ENCODE measurements at places on chromosomes 7 and 10.

DNA sequence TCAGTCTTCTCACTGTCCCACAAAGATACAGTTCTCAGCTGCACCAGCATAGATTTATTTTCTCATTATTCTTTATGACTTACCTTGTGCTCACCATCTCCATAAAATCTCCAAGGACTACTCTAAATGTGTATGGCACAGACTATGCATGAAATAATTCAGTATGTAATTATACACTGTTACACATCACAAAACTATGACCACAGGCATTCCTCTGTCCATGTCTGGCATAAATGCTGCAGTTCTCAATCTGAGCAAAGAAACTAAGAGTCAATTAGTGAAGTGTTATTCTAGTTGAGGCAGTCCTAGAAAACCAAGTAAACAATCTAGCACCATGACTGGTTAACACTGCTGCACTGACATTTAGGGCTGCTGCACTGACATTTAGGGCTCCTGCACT is 2.7 kb downstream of the CYCS start:
- DNase-seq: peak; percentile 65

DNA sequence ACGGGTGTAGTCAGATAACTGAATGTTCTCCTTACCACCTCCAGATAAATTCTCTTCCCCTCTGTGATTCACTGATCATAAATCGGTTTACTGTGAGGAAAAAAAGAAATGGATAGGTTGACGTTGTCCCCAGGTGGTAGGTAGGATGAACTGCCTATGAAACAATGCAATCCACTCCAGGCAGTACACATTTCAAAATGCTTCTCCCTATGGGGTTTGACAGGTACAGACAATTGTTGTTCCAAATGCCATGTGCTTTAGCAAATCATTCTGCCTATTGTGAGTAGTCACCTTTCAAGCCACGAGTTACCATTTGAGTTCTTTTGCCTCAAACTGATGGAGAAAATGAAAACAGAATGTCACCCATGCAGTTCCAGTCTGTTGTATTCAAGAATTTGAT is 21.8 kb downstream of the VIM start:
- DNase-seq: no peak

DNA sequence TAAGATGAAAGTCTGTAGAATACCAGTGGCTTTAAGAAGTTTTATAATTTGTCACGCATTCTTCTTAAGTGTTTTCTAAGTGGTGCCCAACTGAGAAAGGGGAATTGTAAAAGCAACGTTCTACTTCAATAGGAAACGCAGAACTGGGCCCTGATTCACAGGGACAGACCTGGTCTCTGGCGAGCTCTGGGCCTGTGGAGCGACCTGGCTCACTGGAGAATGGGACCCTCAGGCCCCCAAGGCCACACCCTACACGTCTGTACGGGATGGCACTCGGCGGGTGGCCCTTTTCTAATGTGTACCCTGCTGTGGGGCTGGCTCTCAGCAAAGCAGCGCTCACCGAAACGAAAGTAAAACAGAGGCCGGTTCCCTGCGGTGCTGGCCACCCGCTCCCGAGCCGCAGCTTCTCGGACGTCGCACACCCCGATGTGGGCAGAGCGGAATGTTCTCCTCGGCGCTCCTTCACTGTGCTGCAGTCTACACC is 205.0 kb downstream of the DIP2C start:
- peak; percentile 52 for DNase-seq

DNA sequence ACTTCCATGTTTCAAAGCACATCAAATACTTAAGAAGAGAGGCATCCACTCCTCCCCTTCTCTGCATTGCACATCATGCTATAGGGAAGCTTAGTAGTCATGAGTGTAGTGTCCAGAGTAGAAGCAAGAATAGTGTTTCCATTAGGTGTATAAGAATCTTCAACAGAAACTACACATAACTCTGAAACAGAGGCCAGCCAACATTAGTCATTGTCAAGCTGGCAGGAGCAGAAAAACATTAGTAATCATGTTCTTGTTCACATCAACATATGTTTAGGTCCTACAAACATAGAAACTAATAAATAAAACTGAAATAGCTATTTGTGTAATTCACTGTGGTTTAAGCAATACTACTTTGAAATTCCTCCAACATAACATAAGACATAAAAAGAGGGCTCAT is 370.2 kb downstream of the PPP1R3A start:
- no peak for DNase-seq

DNA sequence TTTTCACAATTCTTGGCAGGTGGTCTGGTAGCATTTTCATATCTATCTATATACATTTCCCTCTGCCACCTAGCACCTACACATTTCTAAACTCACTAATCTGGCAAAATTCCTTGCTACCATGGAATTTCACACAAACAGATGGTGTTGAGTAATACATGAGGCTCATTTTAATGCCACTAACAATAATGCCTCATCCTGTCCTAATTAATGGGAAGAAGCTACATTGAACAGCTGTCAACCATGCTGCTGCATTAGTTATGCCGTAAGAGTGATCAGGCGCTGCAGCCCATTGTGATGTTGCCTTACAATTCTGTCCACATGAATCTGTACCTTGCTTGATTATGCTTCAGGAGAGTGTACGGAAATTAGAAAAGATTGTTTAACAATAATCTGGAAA is 23.2 kb downstream of the COL1A2 start:
- DNase-seq: peak; percentile 64

DNA sequence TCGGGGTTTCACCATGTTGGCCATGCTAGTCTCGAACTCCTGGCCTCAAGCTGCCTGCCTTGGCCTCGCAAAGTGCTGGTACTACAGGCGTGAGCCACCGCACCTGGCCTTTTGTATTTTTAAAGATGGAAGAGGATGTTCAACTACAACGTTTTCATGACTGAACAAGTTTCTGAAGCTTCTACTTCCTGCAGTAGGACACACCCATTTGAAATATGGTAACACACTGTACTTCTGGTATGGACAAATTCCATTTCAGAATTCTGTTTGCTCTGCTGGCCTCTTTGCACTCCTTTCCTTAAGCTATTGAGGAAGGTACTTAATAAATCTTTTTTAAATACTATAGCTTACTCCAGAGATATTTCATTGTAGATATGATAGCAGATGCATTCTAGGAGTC is 10.9 kb upstream of the CDK1 start:
- no peak for DNase-seq

DNA sequence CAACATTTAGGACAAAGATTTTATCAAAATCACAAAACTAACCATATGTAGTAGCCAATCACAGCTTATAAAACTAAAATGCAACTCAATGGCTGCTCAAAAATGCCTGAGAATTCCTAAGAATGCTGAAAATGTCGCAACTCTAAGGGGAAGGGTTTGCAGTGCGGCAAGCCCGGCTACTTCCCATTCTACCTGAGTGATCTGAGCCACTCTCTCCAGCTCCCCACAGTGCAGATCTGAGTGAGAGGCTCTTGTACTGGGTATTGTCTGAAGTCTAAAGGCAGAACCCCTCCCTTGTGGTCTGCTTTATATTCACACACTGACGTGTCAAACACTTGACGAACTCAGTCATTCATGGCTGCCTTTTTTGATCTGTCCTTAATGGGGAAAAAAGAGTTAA is 28.9 kb downstream of the RAB11FIP2 start:
- no peak for DNase-seq

GRCh38 chr7:123792547-123792946 is 43.7 kb upstream of the WASL start:
- DNase-seq: no peak

- peak; percentile 23 for DNase-seq
Measured at GRCh38 chr10:14879124-14879927, 660 bp downstream of the SUV39H2 start.

All from fibroblast of upper back skin (primary cell).